CD4-positive, alpha-beta T cell treated with Interleukin-12 subunit alpha and Interleukin-12 subunit beta, for 1 hour (primary cell): ENCODE measurements at places on chromosomes 5 and 9.
A peak's percentile ranks its signal among the peaks of the same experiment; 100 is the strongest.

DNA sequence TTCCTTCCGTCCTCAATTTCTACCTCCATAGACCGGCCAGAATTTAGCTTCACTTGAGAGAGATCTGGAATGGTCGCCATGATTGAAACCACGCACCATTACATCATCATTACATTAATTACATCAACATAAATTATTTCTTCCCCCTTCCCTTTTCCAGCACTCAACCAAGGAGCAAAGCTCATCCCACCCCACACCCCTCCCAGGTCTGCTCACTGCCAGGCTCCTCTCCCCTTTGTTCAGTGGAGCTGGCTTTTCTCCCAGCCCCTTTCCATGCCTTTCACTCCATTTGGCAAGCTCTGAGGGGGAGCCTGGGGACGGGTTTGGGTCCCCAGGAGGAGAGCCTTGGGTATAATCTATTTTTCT lies 8.4 kb downstream of the RACK1 start:
- DNase-seq, result no peak

GRCh38 chr9:121735793-121736770 lies 84.6 kb downstream of the DAB2IP start:
- no peak for DNase-seq

DNA sequence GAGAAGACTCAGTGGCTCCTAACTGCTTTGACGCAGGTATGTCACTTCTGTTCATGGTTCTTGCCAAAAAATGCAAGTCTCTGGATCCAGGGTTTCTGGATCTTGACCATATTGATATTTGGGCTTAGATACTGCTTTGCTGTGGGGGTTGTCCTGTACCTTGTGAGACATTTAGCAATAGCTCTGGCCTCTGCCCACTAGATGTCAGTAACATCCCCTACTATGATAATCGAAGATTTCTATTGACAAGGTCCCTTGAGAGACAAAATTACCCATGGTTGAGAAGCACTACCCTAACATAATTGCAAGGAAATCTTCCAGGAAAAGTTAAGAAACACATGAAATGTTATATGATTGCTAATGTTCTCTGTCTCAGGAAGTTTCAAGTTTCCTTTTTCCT lies 285.4 kb downstream of the TMEM232 start:
- DNase-seq, result no peak

DNA sequence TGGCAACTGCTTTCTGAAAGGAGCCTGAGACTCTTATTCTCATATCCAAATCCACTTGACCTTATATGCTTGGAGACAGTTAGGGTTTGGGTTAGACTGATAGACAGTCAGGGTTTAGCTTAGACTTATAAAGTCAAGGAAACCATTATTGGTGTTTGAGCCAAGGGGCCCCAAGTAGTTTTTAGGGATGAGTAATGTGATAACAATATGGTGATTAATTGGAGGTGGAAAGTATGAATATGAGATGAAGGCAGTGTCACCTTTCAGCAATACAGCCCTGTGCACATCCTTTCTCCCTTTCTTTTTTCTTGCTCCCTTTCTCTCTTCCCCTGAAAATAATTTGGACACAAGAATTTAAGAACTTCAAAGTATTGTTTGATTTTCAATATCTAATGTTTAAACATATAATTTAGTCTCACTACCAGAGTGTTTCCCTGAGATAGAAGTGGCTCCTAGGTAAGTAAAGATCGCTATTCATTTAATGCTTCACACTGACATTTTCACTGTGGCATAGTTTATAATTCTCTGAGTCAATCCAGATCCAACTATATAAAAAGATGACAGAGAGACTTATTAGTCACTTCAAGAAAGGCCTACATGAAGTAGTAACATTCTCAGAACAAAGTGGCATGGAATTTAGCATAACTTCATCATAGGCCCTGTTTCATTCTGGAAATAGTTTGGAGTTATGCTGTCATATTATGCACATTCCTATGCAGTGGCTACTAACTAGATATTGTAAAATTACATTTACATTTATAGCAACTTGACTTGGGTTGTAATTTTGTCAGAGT lies 200.8 kb downstream of the CHSY3 start:
- no peak for DNase-seq

- DNase-seq, result no peak
These were observed 13.1 kb upstream of the INSYN2B start for GRCh38 chr5:169993485-169993790.

DNA sequence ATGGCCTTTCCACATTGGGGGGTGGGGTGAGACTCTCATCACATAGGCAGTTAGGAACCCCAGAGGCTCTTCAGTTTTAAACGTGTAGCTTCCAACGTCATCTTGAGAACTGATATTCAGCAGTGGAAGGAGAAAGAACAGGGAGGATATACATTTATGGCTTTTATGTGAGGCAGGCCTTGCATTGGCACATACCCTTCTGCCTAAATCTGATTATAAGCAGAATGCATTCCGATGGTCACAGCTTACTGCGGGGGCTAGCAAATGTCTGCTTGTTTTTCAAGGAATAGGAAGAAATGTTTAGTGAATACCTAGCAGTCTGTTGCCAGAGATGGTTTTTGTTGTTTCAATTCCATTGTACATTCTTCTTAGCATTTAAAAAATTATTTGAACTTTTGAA lies 98.9 kb upstream of the DHFR start:
- no peak for DNase-seq

- no peak for DNase-seq
These were observed 273.2 kb downstream of the RAB3C start for GRCh38 chr5:58855851-58856739.

DNA sequence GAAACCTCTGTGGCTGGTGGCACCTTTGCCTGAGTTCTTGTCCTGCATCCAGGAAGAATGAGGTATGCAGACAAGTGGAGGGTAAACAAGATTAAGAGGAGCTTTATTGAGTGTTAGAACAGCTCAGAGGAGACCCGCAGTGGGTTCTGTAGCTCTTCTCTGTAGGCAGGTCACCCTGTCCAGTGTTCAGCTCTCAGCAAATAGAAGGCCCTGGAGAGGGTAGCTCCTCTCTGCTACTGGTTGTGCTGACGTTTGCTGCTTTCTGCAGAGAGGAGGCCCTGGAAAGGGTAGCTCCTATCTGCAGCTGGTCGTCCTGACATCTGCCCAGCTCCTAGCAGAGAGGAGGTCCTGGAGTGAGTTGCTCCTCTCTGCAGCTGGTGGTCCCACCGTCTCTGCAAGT lies 96.8 kb upstream of the CCDC112 start:
- DNase-seq, result no peak

DNA sequence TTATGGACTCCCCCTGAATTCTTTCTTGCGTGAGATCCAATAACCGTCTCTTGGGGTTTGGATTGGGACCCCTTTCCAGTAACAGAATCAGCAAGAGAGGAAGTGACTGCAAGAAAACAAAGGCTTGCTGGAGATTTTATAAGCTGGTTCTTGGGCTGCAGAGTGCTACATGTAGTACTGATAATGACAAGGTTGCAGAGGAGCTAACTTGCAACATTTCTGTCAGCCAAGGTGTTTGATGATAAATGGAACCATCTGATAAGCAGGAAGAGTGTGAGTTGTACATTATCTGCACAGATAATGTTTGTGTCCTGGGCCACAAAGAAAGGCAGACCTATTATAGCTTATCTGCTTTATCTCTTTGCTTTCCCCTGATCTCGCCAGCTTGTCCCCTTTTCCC lies 37.1 kb downstream of the DNAJB5 start:
- DNase-seq, result no peak

DNA sequence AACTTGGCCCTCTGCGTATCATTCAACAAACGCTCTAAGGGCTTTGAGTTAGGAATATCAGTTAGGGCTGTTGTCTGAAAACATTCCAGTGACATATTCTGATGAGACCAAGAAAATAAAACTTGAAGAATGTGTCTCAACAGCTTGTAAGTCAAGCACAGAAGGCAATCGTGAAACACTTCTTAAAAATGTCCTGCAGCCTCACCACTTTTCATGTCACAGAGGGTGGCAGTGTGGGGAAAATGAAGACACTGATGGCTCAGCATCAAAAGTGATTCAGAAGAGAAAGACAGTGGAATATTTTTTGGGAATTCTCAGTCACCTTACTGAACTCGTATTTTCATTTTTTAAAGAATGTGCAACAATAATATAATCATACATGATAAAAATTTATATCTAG lies 247.3 kb downstream of the CTNND2 start:
- DNase-seq, result no peak

- no peak for DNase-seq
These were observed 352.1 kb upstream of the CDH18 start for GRCh38 chr5:20340126-20340525.

GRCh38 chr5:64794053-64794770 lies 25.5 kb downstream of the CWC27 start:
- DNase-seq, result no peak

DNA sequence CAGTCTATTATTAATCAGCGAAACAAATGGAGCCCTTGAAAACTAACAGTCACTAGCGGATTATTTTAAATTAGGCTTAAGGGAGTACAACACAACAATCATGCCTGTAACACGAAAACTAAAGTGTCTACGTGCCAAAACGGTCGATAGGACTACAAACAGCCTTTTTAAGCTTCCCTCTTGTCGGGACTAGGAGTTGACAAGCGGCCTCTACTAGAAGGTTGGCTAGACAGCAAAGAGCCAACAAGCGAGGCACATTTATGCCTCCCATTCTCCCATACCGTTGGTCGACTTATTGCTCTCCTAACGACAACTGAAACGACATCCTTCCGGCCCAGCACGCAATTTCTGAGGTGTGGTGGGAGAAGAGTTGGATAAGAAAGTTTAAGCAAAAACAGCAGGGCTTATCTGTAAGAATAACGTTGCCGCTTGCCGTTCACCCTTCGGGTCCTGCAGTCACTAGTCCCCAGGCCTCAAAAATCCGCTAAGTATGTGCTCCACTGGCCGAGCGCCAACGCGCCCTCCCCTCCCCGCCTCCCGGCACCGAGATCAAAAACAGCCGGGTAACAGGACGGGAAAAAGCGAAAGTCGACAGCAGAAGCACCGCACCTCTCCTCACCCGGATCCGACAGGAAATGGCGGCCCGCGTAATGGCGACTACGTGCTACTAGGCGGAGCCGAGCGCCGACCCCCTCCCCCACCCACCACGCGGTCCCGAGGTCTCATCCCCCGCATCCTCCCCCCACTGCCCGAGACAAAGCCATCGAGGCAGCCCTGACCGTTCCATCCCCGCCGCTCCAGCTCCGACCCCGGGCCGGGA lies 813 bp downstream of the HNRNPK start:
- DNase-seq, result peak; percentile 91

DNA sequence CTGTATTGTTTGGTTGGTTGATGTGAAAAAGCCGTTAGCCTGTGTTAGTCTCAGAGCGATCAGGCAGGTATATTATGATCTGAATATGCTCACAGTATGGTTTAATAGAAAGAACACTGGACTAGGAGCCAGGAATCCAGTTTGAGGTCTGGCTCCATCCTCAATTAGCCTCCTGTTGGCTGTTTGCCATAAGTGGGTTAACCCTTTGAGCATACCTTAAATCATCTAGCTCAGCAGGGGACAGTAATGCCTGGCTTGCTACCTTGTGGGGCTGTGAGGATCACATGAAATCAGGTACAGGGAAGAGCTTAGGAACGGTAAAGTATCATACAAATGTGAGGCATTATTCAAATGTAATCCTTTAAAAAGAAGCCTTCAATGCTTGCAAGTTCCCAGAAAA lies 104.7 kb downstream of the CMYA5 start:
- no peak for DNase-seq

DNA sequence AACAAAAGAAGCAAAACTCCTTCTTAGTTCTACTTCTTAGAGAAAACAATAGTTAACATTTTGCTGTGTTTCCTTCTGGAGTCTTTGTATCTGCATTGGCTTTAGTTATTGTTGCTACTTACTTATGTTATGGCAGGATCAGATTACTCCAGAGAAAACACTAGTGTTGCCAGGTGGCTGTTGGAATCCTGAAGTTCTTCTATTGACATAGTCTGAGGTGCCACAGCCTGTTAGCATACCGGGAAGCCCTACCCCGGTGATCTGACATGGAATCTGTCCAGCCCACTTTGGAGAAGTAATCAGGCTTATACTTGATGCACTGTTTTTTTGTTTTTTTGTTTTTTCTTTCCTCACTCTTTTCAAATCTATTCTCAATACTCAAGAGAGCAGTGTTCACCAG lies 68.5 kb upstream of the CEP78 start:
- no peak for DNase-seq

DNA sequence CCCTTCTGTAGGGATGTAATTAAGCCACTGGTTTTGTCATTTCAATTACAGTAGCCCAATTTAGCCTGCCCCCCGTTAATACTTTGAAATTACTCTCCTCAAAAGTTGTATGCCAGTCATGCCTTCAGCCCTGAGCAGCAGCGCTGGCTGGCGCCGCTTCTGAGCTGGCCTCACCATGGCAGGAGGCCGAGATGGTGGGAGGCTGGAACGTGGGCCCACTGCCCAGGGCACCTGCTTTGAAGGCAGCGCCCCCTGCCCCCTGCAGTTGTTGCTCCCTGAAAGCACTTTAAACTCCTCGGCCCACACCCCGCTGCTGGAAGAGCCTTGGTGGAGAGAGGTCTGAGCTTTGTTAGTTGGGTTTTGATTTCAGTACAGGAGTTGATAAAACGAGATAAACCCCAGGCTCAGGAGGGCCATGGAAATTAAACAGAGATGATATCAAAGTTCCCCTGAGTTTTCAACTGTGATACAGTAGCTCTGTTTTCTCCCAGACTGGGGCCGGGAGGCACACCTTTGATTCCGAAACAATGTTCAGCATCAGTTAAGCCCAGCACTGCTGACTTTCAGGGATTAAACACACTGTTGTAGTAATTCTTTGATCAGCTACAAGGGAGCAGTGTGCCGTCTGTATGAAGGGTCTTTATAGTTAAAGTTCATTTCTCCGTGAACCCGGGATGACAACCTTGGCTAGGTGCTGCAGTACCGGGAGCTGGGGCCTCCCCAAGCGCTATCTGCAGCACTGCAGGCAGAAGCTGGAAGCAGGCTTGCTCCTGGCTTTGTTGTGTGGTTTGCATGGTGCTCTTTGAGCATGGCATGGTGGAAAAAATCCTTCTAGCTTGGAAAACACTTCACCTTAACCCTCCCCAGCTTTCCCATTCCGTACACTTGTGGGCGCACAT lies 9.5 kb downstream of the MVB12B start:
- DNase-seq, result no peak

- DNase-seq, result no peak
These were observed 4.2 kb downstream of the PRKACG start for GRCh38 chr9:69009708-69010107.

- DNase-seq, result no peak
These were observed 3.4 kb downstream of the SMIM3 start for GRCh38 chr5:150781706-150782614.

- DNase-seq, result no peak
These were observed 1.5 kb downstream of the SMIM32 start for GRCh38 chr5:136191304-136192014.

GRCh38 chr5:41048986-41049385 lies 22.2 kb downstream of the MROH2B start:
- no peak for DNase-seq

GRCh38 chr5:37208883-37209797 lies 40.0 kb downstream of the CPLANE1 start:
- peak; percentile 2 for DNase-seq
